ENCODE measurements at places on chromosomes 11 and 22. TPM values are rescaled to one million over a fixed set of nuclear protein-coding genes. Genes with fewer than 3 reads are reported as not detected.

Gene RCE1
- 17.2 TPM for total RNA-seq

Gene CRYBB1
- 0.30 TPM for total RNA-seq

DNA sequence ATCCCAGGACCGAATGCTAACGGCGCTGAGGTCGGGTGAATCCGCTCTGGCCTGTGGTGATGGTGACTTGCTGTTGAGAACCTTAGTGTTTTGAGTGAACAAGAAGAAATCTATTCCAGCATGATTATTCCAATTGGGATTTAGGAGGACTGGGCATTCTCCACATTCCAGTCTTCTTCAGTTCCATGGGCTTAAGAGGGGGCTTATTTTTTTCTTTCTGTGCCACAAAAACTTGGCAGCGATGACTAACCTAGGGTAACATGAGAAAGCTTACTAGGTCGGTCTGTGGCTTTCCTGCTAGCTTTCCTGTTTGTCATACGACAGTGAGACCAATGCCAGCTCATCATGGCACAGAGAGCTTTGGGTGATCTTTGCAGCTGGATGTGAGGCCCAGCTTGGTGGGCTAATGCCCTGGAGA is 62.9 kb upstream of the ATXN10 start:
- no peak overlapping the region for H3K4me3 ChIP-seq
- H3K4me1 ChIP-seq, result peaks cover 2% of the 10 kb centered on the region
- DNase-seq, result no peak

DNA sequence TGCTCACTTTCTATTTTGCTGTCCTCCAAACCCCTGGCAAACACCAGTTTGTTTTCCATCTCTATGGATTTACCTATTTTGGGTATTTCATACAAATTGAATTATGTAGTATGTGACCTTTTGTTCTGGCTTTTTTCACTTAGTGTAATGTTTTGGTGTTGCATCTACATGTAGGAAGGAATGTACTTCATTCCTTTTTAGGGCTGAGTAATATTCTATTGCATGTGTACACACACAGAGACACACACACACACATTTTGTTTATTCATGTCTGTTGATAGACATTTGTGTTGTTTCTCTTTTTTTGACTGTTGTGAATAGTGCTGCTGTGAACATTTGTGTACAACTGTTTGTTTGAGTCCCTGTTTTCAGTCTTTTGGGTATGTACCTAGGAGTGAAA is 90.4 kb downstream of the UVRAG start:
- H3K36me3 ChIP-seq, result no peaks in the 10 kb centered on the region
- H3K27me3 ChIP-seq, result no peaks in the 10 kb centered on the region
- no peak for DNase-seq
- H3K4me1 ChIP-seq, result no peaks in the 10 kb centered on the region

Gene HIRA
- total RNA-seq, result 25.9 TPM

- no peak for DNase-seq
- no peaks in the 10 kb centered on the region for H3K36me3 ChIP-seq
- no peaks in the 10 kb centered on the region for H3K4me1 ChIP-seq
These were observed 124.7 kb upstream of the CCDC90B start for GRCh38 chr11:83410605-83411565.

DNA sequence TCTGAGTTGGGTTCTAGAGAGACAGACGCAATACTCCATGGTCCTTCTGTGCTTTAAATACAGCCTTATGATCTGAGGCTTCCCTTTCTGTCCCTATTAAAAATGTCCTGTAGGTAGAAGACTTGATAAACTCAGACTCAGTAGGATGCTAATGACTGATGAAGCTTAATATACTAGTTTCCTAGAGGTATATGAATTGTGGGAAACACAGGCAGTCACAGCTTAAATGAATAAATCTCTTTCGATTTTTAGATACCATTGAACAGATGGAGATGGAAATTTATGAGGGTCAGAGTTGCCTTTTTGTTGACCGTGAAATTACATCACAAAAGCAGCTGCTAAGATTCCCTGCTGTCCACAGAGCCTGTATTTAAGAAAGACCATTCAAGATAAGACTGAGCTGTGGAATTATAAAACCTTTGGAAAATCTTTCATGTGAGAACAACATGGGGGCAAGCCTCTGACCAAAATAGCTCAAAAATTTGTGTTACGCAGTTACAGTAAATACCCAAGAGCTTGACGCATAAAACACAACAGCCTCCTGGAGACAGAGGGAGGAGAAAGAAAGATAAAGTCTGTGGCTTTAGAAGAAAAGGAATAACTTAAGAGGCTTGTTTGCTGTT is 172.3 kb downstream of the AASDHPPT start:
- no peak for DNase-seq
- no peak overlapping the region for H3K27ac ChIP-seq

- H3K4me3 ChIP-seq, result no peak overlapping the region
- peaks cover 7% of the 10 kb centered on the region for H3K4me1 ChIP-seq
- no peaks in the 10 kb centered on the region for H3K27me3 ChIP-seq
- H3K36me3 ChIP-seq, result no peaks in the 10 kb centered on the region
These were observed 29.9 kb downstream of the CTNND1 start for GRCh38 chr11:57791321-57792059.

Gene LSP1
- 10.6 TPM for total RNA-seq

Gene GVQW3
- total RNA-seq, result 3.4 TPM

Gene MUC5B
- total RNA-seq, result 35.3 TPM

GRCh38 chr11:103024086-103024485 is 67.9 kb downstream of the DCUN1D5 start:
- H3K27ac ChIP-seq, result no peak overlapping the region
- H3K27me3 ChIP-seq, result no peaks in the 10 kb centered on the region
- no peak overlapping the region for H3K4me3 ChIP-seq
- no peak for DNase-seq

- H3K4me1 ChIP-seq, result no peaks in the 10 kb centered on the region
- DNase-seq, result no peak
- no peaks in the 10 kb centered on the region for H3K36me3 ChIP-seq
- no peaks in the 10 kb centered on the region for H3K27me3 ChIP-seq
- H3K27ac ChIP-seq, result no peak overlapping the region
- no peak overlapping the region for H3K4me3 ChIP-seq
These were observed 44.9 kb downstream of the OR4C46 start for GRCh38 chr11:54558919-54559318.

Gene MMP13
- not detected for total RNA-seq

Gene TRPM5
- total RNA-seq, result not detected

Measured in ovary (tissue), 10 donors.